ENCODE measurements at places on chromosomes 5 and 9.

DNA sequence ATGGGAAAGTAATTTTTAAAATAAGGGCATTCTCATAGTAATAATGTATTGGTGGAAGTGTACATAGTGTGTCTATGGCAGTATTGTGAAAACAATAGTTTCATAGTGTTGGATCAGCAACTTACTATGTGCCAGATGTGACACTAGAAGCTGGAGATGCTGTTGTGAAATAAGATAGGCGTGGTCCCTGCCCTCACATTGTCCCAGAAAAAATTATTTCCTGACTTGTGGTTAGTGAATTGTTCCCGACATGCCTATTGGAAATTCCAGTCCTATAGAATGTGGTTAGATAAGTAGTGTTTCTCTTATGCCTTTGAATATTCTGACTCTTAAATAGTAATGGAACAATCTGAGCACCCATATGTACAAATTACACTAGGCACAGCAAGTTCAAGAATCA is 55.3 kb upstream of the MTAP start:
- DNase-seq, result no peak

DNA sequence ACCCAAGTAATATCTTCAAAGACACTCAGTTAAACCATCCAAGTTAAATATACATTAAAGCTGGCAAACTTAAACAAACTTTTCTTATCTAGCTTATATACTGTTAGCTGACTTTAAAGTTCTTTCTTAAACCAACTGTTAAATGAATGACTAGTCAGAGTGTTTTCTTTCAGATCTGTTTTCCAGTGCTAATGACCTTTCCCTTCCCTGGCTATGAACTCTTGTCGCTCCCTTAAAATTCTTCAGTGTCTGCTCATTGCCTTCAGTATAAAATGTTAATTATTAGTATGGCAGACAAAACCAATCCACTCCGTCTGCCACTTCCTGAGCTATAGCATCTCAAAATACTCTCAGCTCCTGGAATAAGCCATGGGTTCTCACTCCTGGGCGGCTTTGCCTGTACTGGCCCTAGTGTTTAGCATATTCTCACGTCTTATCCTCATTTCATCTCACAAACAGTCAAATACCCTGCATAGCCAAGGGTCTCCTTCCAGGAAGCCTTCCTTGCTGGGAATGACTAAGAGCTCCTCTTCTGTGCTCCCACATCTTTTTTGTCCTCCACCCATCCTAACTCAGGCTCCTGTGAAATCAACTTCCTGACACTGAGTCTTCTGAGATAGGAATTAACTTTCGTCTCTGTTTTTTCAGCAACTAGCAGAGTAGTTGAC is 87.7 kb downstream of the VCAN start:
- no peak for DNase-seq

DNA sequence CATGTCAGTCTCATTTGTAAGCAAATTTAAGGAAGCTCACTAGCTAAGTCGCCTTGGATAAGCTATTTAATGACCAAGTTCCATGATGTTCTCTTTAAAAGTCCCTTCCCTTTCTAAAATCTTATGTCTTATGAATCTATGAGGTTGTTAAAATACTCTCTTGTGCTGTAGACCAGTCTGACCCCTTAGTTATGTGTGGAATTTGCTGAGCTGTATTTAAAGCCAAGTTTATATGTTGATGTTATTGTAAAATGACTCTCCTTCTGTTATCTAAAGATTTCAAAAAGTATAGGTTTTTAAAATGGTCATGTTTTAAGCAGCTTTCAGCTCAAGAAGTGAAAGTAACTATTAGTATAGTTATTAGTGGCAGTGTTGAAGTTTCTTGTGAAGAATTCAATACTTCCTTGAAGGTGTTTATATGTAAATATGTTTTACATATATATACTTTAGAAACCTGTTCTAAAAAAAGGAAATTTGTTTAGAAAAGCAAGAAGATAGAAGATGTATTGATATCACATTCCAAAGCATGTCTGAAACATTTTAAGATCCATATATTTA is 92.2 kb downstream of the CDC42SE2 start:
- no peak for DNase-seq

DNA sequence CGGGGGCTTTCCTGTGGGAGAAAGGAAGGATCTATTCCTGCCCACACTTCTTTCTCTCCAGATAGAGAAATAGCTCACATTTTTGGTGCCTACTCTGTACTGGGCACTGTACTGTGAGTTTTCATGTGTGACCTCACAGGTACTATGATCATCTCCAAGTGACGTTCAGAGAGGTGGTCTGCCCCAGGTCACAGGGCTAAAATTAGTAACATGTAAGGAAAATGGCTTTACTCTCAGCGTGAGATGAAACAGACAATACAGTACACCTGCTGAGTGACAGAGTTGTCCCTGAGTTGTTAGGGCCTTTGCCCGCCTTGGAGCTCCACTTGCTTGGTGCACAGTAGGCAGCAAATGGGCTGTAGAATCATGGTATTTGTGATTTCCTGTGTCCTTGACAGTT is 306.1 kb upstream of the DMRT1 start:
- DNase-seq, result no peak

DNA sequence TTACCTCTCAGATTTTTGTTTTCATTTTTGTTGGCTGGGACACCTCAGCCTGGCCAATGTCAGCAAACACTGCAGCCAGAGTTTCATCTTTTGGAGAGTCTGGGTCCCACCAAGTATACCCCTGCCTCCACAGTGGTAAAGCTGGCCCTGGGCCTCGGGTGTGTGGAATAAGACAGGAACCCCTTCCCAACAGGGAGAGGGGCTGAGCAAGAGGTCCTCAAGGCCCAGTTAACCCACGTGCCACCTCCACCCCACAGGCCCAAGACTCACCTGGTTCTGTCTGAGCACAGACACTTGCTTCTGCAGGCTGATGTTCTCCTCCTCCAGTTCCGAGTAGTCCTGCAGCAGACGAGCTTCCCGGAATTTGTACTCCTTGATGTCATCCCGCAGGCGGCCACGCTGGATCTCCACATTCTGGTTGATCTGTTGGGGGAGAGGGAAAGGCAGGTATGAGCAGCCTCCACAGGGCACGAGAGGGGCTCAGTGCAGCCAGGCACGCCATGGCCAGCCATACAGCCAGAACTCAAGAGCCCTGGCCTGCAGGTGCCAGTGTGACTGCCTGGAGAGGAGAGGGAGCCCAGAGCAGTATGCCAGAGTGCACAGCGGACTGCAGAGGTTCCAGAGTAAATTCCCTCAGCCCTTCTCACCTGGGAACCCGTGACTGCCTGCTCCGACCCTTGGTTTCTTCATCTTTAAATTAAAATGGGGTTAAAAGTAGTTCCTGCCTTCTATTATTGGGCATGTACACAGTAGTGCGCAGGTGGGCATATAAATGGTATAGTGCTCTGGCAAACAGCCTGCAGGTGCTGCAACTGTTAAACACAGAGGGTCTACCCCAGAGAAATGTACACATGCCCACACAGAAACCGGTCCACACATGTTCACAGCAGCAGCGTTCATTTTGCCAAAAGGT is 42.0 kb downstream of the BICD2 start:
- no peak for DNase-seq

DNA sequence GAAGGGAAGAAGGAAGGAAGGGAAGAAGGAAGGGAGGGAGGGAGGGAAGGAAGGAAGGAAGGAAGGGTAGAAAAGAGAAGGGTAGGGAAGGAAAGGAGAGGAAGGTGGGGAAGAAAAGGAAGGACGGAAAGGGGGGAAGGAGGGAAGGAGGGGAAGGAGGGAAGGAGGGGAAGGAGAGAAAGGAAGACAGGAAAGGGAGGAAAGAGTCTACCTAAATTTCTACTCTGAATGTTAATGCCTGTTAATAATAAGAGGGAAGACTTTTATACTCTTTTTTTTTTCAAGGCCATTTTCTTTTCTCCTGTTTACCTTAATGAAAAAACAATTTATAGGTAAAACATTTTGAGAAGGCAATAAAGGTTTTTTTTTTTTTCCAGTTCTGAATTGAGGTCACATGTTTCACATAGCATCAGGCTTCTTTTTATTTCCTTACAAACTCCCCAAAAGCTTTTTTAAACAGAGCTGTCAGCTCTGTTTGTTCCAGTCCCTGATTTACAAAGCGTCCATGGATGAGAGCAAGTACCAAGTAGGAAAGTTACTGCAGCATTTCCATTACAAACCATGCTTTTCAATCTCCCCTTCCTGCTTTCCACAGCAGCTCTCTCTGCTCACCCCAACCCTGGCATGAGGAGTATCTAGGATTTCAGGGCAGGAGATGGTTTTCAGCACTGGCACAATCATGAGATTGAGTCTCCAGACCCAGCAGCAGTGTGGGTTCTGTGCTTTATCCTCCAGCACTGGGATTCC is 173.9 kb downstream of the GNAQ start:
- no peak for DNase-seq

- DNase-seq, result no peak
Observed at GRCh38 chr9:109981091-109981490, 201.1 kb downstream of the PALM2AKAP2 start.

DNA sequence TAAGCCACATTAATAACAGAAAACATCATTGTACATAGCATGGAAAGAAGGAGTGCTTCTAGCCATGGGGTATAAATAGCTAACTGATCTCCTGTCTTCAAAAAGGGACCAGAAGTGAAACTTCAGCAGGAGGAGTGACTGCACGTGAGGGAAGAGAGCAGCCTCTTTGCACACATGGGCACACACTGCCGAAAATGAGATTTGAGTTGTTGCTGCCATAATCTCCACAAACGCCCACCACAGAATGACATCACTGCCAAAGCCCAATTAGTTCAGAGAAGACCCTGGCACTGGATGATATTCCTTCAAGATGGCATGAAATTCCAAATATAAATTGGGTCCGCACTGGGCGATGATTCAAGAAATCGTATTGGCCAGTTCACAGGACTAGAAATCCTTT is 238.9 kb upstream of the NR4A3 start:
- no peak for DNase-seq

DNA sequence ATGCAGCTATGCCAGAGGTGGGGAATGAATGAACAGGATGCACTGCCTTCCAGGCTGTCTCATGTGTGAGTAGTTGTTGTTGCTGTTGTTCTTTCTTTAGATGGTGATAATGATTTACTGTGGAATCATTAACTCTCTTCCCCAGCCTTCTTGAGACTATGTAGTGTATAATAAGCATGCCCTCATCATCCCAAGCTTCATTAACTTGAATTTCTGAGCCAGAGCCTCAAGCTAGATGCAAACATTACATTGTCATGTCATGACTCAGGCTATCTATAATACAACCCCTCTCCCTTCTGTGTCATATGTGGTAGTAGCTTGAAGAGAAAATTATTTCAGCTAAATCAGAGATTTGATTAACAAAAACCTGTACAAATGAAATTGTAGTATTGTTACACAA is 10.0 kb upstream of the ADAMTSL1 start:
- no peak for DNase-seq

GRCh38 chr5:137367951-137368350 is 131.2 kb downstream of the SPOCK1 start:
- DNase-seq, result no peak

DNA sequence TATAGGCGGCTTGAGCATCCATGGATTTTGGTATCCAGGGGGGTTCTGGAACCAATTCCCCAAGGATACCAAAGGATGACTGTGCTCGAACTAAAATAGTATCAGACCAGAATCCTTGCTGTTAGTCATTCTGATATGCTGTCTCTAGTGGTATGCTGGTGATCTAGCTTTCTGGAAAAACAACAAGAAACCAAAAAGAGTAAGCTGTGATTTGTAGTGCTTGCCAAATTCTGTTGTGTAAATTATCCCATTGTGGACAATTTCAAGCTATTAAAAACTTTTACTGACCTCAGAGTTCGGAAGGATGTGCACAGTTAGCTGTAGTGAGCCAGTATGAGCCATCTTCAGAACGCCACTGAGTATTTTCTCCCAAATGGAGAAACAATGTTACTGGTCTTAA is 99.0 kb upstream of the FBN2 start:
- no peak for DNase-seq

DNA sequence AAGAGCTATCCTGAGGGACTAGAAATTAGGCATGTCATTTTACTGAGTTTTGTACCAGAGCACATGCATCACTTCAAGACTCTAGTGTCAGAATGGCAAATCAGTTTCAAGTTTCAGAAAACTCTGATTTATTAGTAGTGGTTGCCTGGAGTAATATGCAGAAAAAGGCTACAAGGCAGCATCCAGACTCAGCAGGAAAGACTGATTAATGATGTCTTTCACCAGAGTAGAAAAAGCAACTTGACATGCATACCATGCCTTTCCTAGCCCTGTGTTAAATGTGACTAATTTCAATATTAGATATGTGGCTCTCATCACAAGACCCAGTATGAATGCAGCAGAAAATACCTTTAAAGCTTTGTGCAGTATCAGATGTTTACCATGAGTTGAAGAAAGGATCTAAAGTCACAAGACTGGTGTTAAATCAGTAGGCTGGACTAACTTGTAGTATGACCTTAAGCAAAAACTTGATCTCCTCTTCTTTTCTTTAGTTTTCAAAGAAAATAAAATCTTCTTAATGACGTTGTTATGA is 1251.2 kb upstream of the C9orf72 start:
- no peak for DNase-seq

- DNase-seq, result no peak
Observed at GRCh38 chr9:116693233-116693731, 6.2 kb downstream of the TRIM32 start.

GRCh38 chr5:27479859-27480258 is 441.5 kb upstream of the CDH9 start:
- no peak for DNase-seq

Measured in activated CD4-positive, alpha-beta T cell treated with anti-CD3 and anti-CD28 coated beads for 48 hours (primary cell).